DMS53 (cell line): ENCODE measurements at places on chromosomes 2 and 18.

GRCh38 chr2:85413592-85414420, 3.6 kb upstream of the CAPG start:
- DNase-seq = peak; percentile 63

- DNase-seq = no peak
Measured at GRCh38 chr2:153967248-153967973, 95.7 kb downstream of the GALNT13 start.

DNA sequence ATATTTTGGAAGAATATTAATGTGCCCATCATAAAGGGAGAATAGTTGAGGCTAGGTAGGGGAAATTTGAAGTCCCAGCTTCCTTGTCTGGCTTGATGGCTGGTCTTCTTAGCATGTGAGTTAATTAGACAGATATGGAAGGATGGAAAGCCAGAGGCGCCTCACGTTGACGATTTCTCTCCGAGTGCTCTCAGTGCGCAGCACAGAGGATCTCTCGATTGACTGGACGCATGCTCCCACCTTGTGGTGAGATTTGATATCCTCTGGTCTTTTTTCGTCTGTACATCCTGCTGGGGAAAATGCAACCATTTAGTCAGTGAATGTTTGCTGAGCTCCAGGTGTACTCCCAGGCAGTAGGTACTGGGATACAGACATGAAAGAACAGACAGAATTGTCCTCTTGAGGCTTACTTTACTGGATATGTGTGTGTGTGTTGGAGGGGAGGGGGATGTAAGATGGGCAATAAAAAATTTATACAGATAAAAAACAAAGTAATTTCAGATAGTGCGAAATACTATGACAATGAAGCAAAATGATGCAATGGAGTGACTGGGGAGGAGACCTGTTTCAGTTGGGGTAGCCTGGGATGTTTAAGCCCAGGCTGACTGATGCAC, 66.9 kb upstream of the ZNG1B start:
- no peak for DNase-seq

GRCh38 chr2:211766689-211767088, 771.9 kb downstream of the ERBB4 start:
- DNase-seq = peak; percentile 92

DNA sequence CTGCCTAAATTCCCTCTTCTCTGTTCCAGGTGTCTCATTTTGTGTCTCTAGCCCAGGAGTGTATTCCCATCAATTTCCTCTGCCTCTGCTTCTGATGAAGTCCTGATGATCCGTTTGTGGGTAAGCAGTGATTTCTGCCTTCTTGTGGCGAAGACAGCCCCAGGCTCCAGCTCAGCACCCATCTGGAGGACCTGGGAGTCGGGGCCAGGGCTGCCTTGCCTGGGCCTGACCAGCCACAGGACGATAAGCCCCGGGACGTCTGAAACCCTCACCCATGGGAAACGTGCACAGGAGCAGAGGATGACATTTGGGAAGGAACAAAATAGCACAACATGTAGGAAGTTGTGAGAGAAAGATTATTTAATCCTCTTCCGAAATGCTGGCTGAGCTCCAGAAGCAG, 206.9 kb downstream of the FBXO15 start:
- DNase-seq = no peak

DNA sequence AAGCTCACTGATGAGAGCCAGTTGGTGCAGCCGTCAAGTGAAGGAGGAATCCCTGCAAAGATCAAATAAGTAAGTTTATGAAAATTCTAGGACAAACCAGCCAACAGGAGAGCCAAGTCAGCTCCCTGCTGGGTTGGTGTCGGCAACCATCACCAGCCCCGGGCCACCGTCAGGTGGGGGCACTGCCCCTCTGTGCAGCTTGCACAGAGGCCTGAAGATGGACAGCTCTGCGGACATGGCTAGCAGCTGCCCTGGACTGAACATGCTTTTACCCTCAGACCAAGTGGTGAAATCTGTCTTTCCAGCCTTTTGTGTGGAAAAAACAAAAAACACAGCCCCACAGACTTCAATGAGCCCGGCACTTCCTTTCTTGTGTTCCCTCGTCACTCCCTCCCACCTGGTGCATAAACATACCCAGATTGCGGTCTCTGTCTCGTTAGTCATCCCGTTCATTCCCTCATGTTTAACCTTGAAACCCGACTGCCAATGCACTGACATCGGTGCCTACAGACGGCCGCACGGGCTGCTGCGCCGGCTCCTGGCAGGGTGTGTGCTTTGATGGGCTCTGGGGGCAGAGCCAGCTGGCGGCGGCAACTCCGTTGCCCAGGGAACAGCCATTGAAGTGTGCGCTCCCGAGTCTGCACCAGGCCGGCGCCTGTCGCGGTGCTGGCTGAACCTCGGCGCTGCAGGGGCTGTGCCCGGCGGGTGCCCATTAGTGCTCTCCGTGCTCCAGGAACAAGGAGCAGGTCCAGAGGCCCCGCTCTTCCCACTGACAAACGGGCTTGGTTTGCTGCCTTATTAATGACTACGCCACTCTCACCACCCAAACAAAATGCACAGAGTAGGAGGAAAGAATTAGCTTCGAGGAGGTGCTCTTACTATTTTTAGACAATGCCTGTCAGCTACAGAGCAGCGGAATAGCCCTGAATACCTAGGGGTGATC, 95.3 kb downstream of the EIPR1 start:
- no peak for DNase-seq
